ENCODE measurements at places on chromosomes 1 and 21.

- no peak for DNase-seq
These were observed 36.6 kb upstream of the TMEM52 start for GRCh38 chr1:1955621-1956094.

DNA sequence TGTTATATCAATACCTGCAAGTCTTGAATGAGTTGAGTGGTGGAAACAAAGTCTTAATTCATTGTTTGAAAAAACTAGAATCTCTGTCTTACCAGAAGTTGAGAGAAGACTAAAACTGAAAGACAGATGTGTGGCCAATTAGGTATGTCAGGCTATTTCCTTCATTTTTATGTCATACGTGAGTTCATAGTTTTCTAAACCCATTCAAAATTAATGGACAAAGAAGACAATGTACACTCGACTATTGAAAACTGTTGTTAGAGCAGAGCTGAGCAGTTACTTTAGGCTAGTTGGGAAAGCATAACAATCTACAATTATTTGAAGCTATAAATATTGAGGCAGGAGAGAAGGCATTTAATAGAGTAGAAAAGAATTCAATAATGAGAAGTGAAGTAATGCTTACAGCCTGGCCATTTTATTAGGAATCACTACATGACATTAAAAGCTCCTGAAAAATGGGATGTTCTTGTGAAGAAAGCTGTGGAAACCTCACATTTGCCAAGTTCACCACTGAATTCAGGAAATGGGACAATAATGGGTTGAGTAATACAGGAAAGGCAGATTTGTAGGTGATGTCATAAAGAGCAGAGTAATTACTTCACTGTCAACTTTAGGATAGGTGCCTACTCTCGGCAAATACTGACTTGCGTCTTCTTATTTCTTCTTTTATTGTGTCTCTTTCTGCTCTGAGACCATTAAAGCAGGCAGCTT, 204.4 kb downstream of the PLA2G4A start:
- no peak for DNase-seq

DNA sequence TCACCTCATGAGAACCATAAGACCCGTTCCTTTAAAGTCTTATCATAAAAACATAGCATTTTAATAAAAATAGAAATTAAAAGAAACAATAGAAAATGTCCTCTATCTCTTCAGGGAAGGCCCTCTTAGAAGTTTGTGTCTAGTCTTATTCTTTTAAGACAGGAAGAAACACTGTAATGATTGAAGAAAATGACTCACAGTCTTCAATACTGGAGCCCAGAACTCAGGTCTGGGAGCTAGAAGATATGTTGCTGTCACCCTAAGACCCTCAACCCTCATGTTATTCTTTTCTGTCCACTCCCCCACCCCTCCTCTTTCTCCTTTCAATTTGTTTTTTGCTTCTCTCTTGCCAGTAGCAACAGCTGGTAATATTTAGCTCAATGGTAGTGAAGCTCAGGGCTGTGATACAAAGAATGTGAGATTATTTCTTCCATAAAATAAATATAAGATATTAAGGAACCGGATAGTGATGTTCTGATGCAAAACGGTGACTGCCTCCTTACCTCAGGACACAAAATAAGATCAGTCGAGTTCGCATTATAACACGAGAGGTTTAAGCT, 12.0 kb downstream of the DUSP10 start:
- no peak for DNase-seq

GRCh38 chr1:110765640-110766335, 91.0 kb upstream of the KCNA3 start:
- no peak for DNase-seq

- no peak for DNase-seq
These were observed 18.7 kb upstream of the LBR start for GRCh38 chr1:225446595-225446960.
